WTC11 (cell line): ENCODE measurements at places on chromosomes 5 and 9.

DNA sequence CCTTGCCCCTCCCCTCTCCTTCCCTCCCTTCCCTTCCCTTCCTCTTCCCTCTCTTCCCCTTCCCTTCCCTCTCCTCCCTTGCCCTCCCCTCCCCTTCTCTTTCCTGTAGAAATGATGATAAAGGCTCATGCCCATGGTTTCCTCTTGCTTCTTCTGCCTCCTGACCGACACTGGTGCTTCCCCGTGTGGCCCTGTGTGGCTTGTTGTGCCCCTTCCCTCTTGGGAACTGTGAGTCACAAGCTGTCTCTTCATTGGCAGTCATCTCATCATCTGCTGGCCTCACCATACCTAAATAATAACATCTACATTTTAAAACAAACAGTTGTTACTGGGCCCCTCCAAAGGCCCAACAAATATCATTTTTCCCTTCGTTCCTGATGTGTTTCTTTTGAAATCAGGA is 11.7 kb upstream of the CARNMT1 start:
- DNase-seq = no peak

DNA sequence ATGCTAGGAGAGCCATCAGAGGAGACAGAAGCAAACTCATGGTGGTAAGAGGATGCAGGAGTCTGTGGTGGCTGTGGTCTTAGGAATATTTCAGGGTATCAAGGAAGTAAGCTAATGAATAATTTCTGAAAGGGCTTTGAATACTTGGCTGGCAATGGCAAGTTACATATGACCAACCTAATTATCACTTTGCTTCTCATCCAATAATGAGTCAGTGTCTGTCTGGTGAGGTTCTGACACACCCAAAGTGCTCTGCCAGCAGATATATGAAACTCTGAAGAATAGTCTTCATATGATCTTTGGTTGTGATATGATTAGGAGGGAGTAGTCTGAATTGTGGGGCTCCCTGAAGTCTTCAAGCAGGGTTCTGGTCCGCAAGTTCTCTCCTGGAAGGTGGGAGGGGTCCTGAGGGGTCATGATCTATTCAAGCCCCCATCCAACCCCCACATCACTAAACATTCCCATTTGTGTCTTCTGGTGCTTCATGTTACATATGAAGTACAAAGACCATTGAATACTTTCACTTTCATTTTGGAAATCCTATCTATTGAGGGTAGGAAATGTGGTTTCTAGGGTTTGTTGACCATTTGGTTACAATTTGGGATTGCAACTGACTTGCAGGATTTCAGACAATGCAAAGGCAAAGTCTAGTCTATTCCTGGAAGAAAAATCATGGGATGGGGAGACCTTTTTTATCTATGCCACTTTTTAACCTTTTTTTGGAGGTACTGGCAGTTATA is 199.9 kb upstream of the CDKN2B start:
- no peak for DNase-seq

- DNase-seq = peak; percentile 69
Observed at GRCh38 chr5:120463991-120464626, at the start of gene PRR16. Gene PRR16, plus strand, starts transcription at chr5:120464300.

GRCh38 chr9:26893030-26893676 is 551 bp upstream of the CAAP1 start:
- DNase-seq = no peak

DNA sequence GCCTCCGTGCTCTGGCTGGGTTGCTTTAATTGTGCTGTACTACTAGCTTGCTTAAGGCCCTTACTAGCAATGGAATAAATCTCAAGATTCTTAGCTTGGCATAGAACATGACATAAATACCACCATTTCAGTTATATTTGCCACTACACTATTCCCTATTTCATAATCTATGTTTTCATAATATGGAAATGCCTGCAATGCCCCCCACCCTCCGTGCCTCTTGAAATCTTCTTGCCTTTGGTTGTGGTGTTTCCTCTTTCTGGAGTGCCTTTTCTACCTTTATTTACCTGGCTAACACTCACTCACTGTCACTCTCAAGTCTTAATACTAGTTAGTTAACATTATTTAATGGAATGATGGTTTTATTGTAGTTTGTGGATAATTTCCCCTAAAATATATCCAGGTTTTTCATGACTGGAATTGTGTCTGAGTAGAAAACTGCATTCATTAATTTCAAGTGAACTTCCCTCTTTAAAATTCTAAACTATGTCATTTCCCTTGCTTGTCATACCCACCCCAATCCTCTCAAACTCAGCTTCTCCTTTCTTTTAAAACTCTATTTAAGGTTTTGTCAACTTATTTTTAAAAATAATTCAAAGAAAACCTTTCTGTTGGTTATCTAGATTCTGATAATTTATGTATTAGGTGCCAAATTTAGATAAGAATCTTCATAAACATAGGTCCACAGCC is 521.7 kb upstream of the DAB2 start:
- no peak for DNase-seq

- DNase-seq = no peak
Observed at GRCh38 chr9:112377684-112378327, 2.1 kb upstream of the HSDL2 start.

GRCh38 chr5:6525422-6525821 is 76.8 kb downstream of the UBE2QL1 start:
- no peak for DNase-seq

GRCh38 chr5:145076040-145076439 is 759.1 kb downstream of the PRELID2 start:
- no peak for DNase-seq

DNA sequence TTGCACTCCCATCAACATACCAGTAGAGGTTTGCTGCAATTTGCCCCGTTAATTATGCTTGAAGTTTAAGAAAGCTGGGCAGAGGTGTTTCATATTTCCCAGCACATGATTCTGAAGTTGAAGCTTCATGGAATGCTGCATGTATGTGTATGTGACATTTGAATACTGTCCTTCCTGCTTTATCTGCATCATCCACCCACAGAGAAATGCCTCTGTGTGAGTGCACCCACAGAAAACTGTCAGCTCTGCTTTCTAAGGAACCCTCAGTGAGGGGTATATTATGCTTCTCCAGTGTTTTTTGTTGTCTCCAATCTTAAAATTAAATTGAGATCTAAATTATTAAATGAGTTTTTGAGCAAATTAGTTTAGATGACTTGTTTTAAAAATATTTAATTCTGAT is 358.1 kb upstream of the PIK3R1 start:
- DNase-seq = no peak

DNA sequence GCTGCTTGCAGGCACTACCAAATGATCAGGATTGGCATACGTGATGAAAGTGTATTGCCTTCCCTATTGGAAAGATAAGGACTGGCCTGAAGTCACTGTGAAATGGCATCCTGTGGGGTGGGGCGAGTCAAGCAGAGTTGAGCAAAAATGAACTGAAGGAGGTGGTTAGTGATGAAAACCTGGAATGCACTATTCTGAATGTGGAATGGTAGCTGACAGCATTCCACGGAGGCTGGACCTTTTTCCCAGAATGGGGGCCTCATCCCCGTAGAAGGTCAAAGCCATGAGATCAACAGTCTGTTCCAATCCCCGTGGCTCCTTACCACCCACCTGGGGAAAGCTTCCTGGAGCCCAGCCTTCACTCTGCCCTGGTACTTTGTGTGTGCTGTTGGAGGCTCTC is 37.7 kb downstream of the ASS1 start:
- no peak for DNase-seq

DNA sequence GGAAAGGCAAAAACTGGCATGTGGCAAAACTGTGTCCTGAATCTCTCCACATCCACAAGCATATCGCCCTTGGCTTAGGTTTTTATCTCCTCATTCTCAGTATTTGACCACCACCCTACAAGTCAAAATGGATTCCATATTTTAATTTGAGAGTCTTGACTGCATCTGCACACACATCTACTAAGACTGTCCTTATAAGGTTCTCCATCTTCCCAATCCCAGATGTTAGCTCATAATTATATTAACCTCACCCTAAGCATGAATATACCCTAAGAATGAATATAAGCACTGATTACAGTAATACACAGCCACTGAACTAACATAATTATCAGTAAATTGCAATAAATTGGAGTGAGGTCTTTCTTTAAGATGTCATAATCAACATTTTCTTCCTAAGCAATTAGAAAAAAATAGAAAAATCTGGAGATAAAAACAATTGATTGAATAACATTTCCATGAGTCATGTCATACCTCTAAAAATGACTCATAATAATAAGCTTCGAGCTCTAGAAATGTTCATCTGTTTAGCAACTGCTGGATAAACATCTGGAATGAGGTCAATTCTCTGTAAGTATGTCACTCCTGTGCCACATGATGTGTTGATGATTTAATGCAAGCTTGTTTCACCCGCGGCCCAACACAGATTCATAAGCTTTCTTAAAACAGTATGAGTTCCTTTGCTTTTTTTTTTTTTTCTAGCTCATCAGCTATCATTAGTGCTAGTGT is 39.9 kb upstream of the PAM start:
- no peak for DNase-seq

- no peak for DNase-seq
Observed at GRCh38 chr9:81141961-81142360, 547.4 kb downstream of the TLE1 start.

- no peak for DNase-seq
Observed at GRCh38 chr5:965604-966344, 42.8 kb upstream of the NKD2 start.

- DNase-seq = peak; percentile 60
Observed at GRCh38 chr5:168365581-168366081, 74.2 kb downstream of the WWC1 start.
